ENCODE measurements at places on chromosomes 2 and 18. TPM values are rescaled to one million over a fixed set of nuclear protein-coding genes. Genes with fewer than 3 reads are reported as not detected.

GRCh38 chr2:108280466-108280865 is 8.2 kb upstream of the SULT1C2 start:
- no peak for DNase-seq

GRCh38 chr18:8754995-8755960 is 49.9 kb downstream of the MTCL1 start:
- no peak for DNase-seq

DNA sequence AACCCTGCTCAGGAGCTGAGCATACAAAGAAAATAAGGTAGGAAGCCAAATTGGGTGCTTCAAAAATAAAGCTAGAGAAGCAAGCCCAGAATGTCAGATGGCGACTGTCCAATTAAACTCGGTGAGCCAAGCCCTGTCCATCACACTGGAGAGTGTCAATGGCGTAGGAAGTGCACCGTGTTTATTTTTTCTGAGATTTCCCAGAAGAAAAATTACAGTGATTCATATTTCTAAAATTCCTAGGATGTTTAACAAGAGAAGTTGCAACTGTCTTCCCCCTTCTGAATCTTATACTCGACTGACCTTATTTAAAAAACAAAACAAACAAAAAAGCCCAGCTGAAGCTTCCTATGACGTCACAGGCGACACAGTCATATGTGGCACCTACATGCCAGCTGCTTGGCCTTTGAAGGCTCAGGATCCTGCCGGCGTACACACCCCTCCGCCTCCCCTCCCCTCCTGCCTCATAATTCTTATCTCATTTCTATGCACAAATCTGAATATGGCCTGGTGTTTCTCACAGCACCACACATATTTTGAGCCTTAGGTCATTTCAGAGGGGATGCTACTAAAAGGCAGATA is 60.8 kb downstream of the MBP start:
- peak; percentile 87 for DNase-seq

GRCh38 chr2:23009545-23010149 is 375.3 kb upstream of the KLHL29 start:
- no peak for DNase-seq

DNA sequence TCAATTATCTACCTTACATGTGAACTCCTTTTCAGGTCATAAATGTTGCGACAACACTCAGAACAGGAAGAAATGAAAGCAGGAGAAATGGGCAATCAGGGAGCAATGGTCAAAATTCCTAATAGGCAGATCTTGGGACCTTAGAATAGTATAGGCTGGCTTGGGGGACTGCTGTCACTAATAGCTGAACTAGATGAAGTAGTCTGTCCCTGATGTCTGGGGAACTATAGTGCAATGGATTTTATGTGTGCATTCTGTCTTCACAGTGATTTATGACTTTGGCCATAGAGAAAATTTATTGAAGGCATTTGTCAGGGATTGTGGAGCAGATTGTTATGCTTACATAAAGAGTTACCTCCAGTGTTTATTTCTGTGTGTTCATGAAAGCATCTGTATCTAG is 6.1 kb upstream of the DPP10 start:
- DNase-seq, result no peak

DNA sequence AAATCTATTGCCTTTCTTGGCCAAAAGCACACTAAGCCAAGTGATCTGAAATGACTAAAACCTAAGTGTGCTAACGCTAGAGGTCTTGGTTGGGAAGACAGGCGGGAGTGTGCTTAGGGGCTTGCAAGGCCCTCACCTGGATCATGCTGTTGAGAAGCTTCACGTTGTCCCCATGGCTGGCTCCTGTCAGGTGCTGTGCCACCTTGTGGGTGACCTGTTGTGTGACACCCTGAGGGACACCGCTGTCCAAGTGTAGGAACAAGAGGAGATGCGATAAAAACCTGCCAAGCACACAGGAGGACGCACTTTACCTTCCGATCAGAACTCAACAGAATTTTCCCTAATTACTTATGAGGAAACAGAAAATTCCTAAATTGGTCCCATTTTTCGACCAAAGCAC is 50.8 kb downstream of the EPG5 start:
- DNase-seq, result no peak

GTF2A1L gene
- total RNA-seq, result 7.4 TPM

PLCD4 gene
- 1.9 TPM for total RNA-seq

FOXI3 gene
- total RNA-seq, result not detected

IL1F10 gene
- not detected for total RNA-seq
